ENCODE measurements at places on chromosomes 2 and 18.

DNA sequence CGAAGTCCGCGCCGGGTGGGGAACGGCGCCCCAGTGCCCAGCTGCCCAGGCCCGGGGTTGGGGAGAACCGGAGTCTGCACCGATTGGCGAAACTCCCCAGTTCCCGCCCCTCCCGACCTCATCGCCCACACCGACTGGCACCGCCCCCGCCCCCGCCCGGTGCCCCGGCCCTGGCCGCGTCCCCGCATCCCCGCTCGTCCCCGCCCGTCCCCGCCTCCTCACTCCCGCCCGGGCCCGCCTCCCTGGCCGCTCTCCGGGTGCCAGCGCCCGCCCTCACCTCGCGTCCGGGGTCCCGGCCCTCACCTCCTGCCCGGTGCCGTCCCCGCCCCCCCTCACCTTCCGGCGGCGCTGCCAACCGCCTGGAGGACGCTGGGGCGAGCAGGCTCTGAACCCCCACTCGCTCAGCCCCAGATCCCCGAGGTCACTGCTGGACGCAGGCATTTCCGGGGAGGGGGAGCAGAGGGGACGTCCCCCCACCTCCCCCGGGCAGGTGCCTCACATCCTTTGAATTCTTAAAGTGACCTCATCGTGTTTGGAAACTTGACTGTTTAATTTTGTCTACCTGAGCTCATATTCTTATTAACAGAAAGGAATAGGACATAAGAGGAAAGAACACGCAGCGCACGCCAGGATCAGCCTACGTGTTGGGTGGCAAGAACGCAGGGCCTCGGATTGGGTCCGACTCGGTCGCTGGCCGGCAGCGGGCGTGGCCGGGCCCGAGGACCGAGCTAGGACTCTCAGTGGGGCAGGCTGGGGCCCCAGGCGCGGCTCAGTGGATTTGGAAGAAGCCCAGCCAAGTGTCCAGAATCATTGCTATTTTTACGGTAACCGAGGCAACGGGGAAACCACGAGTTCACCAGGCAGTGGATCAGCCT lies at the start of gene FAM110C:
TSS of gene FAM110C (minus strand) at position 35 of the 875 bp plus-strand sequence. CDS start 120 bp downstream, outside the sequence.
- no peak for DNase-seq

DNA sequence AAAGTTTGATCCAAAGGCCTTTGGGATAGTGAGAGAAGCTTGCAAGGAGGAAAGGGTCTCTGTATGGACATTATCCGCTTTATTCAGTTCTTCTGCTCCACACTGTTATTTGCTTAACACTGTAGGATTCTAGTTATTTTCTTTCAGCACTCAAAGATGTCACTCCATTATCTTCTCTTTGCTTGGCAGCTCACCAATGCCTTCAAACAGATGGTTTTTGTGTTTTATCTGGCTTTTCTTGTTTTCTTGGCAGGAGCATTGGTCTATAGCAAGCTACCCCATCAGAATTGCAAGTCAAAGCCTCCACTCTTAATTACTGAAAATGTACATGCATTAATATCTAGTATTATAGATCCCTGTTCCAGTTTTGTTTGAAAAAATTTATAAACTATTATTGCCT lies 138.8 kb downstream of the EVA1A start:
- DNase-seq, result peak; percentile 3

- DNase-seq, result no peak
These were observed 186.9 kb downstream of the ZFP36L2 start for GRCh38 chr2:43039376-43040080.

- DNase-seq, result no peak
These were observed 243.4 kb downstream of the IKZF2 start for GRCh38 chr2:212908031-212908430.

GRCh38 chr2:174120346-174120745 lies 128.0 kb downstream of the OLA1 start:
- peak; percentile 26 for DNase-seq
